Upper lobe of left lung (tissue), 6 donors: ENCODE measurements at places on chromosomes 5 and 9.

GRCh38 chr5:39214912-39215709 is 4.3 kb downstream of the FYB1 start:
- no peak for DNase-seq

DNA sequence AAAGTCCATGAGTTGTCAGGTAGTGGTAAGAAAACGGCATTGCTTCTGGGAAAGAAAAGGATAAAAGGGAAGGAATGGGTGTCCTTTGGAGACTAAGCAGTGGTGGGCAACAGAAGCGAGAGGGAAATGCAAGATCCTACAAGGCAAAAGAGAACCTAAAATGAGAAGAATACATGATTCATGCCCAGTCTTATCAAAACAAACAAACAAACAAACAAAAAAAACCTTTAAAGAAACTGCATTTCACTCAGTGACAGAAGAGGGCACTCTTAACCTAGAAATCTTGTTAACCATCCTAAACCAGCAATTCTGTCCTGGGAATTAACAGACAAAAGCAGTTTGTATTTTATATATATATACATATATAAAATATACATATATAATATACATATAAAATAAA is 88.5 kb downstream of the SUSD1 start:
- no peak for DNase-seq

DNA sequence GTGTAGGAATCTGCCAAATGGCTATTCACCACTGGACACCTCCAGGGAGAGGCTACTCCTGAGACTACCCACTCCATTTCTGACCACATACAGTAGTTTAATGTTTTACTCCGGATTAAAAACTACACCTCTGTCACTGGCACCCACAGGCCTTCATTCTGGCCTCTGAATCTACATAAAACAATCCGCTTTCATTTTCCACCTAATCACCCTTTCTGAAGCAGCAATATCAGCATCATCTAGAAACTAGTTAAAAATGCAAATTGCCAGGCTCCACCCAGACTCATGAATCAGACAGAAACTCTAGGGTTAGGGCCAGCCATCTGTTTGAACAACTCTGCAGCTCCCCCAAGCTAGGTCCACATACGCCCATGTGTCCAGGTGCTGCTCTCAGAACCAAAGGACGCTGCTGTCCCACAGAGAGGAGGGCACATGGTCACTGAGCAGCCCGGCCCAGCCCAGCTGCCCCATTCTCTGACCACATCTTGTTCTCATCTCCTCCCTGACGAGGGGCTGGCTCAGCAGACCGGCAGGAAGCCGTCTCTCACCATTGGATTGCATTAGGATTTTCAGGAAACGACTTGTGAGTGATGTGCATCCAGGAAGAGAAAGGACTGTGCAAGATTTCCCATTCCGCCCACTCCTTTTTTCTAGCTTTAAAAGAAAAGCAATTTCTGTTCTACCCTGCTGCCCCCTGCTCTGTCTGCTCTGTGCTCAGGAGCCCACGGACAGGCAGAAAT is 34.7 kb downstream of the ADAM19 start:
- DNase-seq, result peak; percentile 49

GRCh38 chr5:5932824-5933223 is 445.5 kb downstream of the MED10 start:
- DNase-seq, result no peak

DNA sequence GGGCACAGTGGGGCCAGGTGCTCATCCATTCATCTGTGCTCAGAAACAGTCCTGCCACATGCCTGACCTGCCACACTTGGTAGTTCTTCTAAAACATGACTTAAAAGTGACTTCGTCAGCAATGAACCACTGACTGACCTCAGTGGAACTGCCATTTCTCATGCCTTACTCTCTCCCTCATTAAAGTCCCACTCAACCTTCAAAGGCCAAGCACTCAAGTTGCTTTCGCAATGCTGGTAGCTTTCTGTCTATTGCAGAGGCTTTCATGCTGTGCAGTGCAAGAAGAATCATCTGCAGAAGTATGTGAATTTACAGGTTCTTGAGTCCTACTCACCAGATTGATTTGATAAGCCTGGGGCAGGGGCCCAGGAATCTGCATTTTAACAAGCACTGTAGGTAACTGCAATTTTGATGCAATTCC is 23.9 kb downstream of the B4GALT1 start:
- no peak for DNase-seq

DNA sequence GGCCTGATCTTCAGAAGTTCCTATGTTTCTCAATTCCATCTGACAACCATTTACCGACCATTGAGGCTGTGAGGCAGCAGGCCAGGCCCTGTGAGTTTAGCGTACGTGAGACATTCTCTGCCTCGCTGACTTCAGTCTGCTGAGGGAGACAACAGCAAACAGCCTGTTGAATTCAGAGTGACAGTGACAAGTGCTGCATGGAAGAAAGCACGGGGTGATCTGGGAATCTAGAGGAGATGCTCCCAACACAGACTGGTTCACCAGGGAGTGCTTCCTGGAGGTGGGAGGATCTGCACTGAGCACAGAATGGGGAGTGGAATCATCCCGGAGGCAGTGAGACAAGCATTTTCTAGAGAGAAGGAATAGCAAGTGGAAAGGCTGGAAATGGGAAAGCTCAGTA is 10.0 kb upstream of the DDX41 start:
- DNase-seq, result no peak

GRCh38 chr9:20783057-20784038 is 99.3 kb downstream of the FOCAD start:
- DNase-seq, result no peak

DNA sequence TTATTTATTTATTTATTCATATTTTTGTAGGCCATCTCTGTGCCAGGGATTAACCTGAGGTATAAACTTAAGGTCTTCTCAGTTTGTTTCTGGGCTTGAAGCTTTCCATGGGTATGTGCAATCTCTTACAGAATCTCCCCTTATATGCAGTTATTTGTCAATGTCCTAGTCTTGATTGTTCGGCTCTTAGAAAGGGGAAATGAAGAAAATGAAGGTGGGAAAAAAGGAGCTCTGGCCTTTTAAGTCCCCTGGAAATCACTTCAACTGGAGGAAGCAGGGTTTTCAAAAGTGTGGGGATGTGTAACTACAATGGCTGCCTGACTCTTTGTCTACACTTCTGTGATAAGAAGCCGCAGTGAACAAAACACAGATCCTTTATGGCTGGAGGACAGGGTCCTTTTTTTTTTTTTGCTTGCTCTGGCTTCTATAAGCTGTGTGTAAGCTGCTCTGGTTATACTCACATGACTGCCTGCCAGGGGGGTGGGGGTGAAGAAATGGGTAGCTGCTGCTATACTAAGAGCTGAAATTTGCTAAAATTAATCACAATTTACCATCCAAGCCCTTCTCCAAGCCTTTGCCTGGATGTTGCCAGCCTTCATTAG is 33.7 kb downstream of the CENPP start:
- no peak for DNase-seq

DNA sequence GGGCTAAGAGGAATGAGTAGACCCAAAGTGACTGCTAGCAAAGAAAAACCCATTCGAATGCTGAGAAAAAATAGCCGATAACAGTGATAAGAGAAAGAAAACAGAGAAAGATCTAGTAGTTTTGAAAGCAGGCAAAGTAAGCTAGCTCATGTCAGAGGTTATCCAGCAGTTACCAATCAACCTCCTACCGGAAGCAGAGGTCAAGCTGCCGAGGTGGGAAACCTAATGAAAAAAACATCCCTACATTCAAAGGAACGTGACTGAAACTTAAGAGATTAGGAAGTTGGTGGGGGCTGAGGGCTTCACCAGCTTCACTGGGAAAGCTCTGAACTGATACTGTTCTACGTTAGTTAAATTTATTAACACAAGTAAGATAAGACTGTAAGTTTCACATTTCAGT is 32.6 kb downstream of the SSBP2 start:
- no peak for DNase-seq

- no peak for DNase-seq
Measured at GRCh38 chr5:17734011-17734410, 99.8 kb downstream of the TAF11L14 start.

DNA sequence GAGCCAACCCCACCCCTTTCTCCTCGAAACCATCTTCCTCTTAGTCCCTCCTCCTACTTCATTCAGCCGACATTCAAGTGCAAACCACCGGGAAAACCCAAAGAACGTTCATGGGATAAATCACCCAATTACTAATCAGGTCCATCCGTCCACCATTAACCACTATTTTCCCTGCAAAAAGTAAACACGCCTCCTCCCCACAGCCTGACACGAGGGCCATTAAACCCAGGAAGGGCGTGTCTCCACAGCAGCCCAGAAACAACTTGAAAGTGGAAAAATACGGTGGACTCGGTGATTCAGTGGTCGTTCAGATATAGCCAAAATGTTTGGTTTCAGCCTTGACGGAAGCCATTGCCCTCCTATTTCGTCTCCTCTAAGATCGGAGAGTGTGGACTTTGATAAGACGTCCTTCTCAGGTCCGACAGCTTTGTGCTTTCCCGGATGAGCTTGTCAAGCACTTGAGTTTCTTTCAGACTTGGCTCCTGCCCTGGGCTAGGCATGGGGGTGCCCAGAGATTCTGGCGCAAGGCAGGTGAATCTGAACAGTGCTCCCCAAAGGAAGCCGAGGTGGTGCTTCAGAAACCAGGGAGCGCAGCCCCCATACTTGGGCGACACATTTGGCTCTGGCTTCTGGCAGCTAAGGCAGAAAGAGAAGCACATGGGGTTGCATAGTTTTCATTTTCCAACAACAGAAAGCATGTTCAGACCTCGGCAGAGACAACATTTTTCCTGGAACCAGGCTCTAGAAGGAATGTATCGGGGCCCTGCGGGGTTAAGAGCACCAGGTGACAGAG is 56.6 kb downstream of the SMIM23 start:
- no peak for DNase-seq

GRCh38 chr9:95058121-95058785 is 259.3 kb downstream of the FANCC start:
- no peak for DNase-seq

- no peak for DNase-seq
Measured at GRCh38 chr5:55231919-55232270, 1.5 kb downstream of the CCNO start.

DNA sequence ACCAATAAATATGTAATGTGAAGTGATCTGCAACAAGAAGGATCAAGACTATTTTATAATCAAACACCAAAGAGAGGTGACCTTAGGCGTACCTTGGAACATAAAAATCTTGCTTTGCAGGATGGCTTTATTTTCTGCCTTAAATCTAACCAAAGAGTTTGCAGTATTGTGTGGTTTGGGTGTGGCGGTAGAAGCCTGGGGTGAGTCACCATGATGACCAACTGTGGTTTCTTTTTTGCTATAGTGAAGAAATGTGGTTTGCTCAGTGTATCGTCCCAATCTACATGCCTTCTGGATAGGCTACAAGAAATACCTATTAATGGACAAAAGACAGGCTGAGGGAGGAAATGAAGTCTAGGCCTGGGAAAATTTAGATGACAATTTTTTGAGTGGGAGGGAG is 5.1 kb upstream of the CAST start:
- DNase-seq, result peak; percentile 42

- DNase-seq, result no peak
Measured at GRCh38 chr5:95988094-95988493, 26.4 kb upstream of the ELL2 start.

GRCh38 chr5:1312206-1312605 is 17.3 kb upstream of the TERT start:
- no peak for DNase-seq

DNA sequence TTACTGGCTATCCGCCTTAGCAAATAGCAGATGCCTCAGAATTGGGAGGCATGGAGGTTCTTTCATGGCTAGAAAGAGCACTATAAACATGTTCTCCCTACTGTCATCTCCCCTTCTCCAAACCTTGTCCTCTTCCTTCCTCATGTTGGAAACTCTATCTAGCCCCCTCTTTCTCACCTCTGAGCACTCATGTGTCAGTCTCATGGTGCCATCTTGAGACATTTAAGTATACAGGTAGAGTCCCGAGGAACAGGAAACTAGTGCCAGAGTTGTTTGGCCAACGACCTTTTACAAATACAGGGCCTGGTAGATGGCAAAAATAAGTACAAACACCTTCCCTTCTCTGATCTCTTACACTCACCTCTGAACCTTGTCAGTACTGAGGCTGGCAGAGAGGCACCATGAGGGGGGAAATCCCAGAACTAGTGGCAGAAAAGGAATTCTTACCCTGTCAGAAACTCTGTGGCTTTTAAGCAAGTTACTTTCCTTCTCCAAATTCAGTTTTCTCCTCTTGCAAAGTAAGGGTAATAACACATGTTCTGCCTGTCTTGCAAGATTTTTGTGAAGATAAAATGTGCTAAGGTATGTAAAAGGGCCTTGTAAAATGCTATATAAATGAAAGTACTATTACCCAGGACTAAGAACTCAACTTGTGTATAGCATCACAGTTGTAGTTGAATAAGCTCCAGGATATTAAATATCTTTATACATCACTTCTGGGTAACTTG is 94.1 kb upstream of the SNX2 start:
- DNase-seq, result no peak

- DNase-seq, result no peak
Measured at GRCh38 chr5:16792598-16793275, 143.4 kb downstream of the MYO10 start.

GRCh38 chr5:124580925-124581737 is 165.3 kb downstream of the ZNF608 start:
- peak; percentile 26 for DNase-seq
